ENCODE measurements at places on chromosomes 16 and 17.

DNA sequence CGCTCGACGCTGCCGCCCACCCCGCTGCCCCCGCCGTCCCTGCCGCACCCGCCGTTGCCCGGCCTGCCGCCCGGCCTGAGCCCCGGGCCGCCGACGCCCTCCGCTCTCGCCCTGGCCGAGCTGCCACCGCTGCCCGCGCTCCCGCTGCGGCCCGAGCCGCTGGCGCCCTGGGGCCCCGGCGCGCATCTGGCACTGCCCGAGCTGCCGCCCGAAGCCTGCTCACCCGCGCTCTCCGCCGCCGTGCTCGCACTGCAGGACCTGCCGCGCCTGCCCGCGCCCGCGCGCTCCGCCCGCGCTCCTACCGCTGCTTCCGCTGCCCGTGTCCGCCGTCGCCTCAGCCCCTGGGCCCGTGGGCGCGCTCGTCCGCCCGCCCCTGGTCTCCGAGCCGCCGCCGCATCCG lies 8.4 kb upstream of the CLDN9 start:
- no peak for DNase-seq

GRCh38 chr16:66549284-66550131 lies at the start of gene TK2:
Gene TK2 (minus strand): TSS chr16:66550122. CDS start chr16:66550061, 61 bp downstream.
- peak; percentile 69 for DNase-seq

- no peak for DNase-seq
Observed at GRCh38 chr16:8920645-8921346, 38.6 kb downstream of the LITAFD start.

DNA sequence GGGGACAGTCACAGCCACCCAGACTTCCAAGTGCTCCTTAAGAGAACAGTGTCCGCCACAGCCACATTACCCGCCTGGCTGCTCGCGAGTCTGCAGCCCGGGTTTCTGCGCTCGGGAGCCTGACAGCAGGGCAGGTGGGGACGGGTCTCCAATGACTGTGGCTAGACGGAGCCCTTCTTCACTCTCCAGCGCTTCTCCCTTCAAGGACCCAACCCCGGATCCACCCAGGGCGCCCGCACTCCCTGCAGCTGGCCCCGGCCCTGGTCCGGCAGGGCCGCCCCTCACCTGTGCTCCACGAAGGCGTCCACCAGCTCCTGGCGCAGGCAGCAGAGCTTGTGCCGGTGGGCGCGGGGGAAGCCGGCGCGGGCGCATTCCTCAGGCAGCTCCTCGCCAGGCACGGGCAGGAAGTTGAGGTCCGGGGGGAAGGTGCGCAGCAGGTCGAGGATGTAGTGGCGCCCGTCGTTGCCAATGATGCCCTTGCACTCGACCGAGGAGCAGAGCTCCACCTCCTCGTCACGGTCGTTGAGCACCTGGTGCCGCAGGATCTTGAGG lies 13.9 kb downstream of the CLUH start:
- peak; percentile 77 for DNase-seq

DNA sequence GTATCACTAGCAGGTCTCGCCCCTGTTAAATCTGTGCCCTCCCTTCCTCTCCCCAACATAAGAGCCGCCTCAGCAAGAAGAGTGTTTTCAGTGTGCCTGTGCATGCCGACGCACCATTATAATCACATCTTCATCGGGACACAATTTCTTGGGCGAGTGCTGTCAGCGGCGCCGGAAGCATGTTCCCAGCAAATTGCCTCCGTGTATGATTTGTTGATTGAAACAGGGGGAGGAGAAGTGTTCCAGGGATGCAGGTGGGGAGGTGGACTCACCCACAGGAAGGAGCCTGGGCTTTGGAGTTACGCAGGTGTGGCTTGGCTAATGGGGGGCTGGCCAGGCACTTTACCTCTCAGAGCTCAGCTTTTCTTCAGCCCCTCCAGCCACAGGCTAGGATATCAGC lies 53.6 kb downstream of the SPACA3 start:
- DNase-seq, result no peak

- DNase-seq, result no peak
Observed at GRCh38 chr16:13561291-13562070, 358.5 kb upstream of the ERCC4 start.

DNA sequence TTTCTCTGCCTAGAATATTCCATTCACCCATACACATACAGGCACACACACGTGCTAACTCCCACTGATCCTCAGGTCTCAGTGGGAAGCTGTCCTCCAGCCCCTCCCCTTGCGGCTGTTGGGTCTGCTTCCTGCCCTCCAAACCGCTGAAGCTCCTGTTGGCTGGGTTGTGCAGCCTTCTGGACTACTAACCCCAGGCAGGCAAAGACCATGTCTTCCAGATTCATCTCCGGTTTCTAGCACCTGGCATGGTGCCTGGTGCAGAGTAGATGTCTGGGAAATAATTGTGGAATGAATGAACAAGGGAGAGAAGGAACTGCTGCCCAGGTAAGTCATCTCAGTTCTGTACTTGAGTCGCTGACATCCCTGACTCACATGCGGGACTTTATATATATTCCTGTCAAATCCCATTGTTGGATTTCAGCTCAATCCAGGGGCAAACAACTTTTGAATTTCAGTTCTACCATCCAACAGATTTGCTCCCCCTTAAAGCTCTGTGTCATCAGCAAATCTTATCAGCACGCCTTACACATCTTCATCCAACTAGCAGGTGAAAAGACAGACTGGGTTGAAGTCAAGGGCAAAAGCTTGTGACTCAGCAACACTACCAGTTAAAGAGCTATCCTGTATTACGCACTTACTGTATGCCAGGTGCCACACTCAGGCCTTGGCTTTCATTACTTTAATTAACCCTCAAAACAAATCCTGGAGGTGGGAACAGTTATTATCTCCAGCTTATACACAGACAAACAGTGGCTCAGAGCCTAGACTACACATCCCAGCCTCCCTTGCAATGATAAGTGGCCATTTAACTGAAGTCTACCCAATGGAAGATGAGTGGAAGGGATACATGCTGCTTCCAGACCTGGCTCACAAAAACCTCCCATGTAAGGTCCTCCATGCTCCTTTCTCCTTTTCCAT lies 51.1 kb downstream of the SRCIN1 start:
- DNase-seq, result no peak

- no peak for DNase-seq
Observed at GRCh38 chr16:69444873-69445517, 20.6 kb downstream of the CYB5B start.

- peak; percentile 96 for DNase-seq
Observed at GRCh38 chr16:4402439-4403132, 13.8 kb downstream of the CORO7 start.

DNA sequence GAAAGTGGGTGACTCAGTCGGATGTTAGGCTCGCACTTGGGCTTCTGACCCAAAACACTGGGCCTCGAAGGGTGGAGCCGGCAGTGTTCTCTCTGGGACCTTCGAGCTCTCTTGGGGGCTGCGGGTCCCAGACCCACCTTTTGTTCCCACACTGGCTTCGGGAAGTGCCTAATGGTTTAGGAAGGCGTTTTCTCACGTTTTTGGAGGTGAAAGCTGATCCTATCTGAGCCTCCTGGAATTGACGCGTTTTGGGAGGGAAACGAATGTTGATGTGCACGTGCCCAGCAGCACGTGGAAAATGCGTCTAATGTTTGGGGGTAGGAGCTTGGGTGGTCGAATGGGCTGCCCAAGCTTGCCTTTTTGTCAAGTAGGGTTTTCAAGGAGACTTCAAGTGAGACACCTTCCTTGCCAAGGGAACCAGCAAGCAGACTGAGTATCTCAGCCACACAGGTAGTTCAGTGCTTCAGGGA lies 666 bp downstream of the HGS start:
- no peak for DNase-seq
